ENCODE measurements at places on chromosomes 4 and X.
A peak's percentile ranks its signal among the peaks of the same experiment; 100 is the strongest.

DNA sequence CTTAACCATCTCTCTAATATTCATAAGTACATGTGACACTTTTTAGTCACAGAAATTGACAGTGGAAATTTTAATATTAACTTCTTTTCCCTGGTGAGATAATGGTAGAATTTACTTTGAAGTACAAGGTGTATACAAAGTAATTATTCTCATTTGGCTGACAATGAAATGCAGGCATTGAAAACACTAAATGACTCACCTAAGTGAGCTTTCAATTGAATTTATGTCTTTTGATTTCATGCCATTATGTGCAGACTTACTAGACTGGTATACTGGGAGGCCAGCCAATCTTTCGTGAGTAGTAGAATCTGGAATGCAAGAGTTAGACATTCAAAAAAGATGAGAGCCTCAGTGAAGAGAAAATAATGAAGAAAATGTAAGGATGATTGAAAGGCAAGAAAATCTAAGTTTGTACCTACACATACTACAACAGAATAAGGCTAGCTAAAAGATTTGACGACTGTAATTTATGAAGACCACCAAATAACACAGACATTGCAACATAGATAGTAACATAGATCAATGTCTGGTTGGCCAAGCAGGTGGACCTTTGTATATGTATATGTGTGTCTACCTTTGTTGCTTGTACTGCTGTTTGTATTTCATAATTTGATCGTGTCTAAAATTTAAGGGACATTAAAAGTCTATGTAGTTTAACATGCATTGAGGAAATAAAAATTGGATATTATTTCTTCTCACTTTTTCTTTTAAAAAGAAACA is 459.7 kb downstream of the IL15 start:
- no peak for DNase-seq

DNA sequence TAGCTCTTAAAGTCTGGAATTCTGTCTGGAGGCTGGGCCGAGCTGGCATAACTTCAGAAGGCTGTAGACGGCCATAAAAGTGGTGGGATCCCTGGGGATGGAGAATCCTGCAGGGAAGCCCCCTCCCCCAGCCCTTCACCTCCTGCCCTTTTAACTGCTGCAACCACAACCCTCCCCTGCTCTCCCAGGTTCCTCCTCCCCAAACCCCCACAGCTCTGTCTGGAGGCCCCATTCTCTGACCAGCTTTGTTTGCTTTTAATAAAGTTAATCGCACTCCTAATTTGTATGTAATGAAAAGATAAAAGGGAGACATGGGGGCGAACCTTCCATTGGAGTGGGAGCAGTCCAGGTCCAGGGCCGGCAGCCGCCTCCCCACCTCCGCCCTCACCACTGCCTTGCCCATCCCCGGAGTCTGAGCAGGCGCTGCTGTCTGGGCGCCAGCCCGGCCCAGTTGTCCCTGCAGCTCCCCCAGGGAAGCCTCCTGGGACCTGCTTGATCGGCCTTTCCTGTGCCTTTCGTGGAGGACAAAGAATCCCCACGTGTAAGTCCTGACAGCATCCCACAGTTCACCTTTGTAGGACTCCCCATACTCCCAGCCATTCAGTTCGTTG is 84.3 kb downstream of the PJA1 start:
- no peak for DNase-seq

DNA sequence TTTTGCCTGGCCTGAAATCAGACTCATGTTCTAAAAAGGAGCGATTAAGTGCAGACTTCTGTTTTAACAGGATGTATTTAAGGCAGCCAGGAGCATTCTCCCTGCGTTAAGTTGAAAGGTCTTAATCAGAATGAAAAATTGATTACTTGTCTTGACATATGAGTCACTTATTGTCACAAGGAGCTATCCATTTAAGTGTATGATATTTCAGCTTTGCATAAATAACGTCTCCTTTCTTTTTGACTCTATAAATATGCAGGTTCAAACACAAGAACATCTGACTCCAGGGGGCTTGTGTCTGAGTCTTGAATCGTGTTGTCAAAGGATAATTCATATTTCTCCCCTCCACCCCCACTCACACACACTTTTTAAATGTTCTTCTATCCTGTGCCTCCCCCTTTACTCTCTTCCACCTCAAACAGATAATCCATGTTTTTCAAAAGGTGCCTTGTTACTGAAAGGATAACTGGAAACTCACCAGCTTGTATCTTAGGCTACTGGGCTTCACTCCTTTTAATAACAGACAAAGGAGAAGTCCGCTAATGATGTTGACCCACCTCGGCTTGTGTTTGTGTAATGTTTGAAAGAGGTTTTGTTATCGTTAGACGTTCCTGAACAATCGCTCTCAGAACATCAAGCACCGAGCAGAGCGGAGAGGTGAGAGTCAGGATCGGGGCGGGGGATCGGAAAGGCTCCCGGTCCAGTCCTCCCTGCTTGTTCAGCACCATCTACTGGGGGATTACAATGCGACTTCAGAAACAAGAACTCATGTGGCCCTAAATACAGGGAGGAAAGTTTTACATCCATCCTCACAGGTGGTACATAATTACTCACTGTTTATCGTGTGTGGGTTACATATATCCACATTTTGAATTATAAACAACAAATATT is 107.5 kb upstream of the RPL34 start:
- peak; percentile 13 for DNase-seq

GRCh38 chr4:7747062-7747385 is 192.6 kb downstream of the AFAP1 start:
- DNase-seq: no peak

DNA sequence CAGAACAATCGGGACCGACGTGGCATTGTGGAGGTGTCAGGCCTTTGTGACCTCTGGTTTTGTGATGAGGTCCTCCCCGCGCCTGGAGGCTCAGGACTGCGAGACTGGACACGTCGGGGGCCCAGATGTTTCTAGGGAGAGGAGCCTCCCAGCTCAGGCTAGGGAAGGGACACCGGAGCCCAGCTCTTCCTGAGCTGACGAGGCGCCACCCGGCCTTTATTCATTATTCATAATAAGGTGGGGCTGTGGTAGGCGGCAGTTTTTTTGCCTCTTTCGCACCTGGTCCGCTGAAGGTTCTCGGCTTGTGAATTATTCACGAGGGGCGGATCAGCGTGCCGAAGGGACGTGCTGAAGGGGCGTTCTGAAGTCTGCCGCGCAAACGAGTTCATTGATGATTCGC is 2.3 kb upstream of the UBA1 start:
- DNase-seq: no peak

GRCh38 chr4:48350871-48351270 is 9.5 kb downstream of the SLAIN2 start:
- DNase-seq: no peak

Measured in HuH-7 (cell line).